ENCODE measurements at places on chromosomes 1 and 21. TPM values are rescaled to one million over a fixed set of nuclear protein-coding genes. Genes with fewer than 3 reads are reported as not detected.

GRCh38 chr1:113147826-113148225, 74.8 kb downstream of the LRIG2 start:
- DNase-seq, result no peak

GRCh38 chr1:64090436-64090835, 113.0 kb upstream of the UBE2U start:
- DNase-seq, result no peak

DNA sequence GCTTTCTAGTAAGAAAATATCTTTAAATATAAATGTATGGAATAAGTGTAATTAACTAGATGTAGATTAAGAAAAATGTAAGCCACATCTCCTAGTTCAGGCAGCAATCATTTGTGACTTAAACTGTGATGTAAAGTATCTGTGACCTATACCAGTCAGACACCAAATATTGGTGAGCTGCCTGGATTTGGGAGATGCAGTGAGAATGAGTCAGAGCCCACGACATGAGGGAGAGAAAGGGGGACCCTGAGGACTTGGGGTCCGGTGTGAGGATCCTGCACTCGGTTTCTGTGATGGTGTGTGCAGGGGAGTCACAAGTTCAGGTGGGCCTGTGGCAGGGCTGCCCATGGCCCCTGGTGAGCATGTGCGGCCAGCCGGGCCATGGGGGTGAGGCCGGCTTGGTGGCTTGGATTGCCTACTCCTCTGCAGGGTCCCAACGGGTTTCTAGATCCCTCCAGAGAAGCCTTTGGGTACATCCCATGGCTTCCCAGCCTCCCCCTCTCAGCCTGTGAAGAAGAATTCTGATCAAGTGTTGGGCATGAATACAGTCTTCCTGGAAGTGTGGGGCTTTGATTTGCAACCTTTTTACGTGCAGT, 19.0 kb upstream of the ABCG1 start:
- DNase-seq, result no peak

- DNase-seq, result no peak
These were observed 470 bp upstream of the RTCA start for GRCh38 chr1:100265562-100265930.

GRCh38 chr1:239677362-239677761, 291.0 kb downstream of the CHRM3 start:
- DNase-seq, result no peak

GRCh38 chr1:12600880-12601633, 17.0 kb downstream of the DHRS3 start:
- peak; percentile 60 for DNase-seq

DNA sequence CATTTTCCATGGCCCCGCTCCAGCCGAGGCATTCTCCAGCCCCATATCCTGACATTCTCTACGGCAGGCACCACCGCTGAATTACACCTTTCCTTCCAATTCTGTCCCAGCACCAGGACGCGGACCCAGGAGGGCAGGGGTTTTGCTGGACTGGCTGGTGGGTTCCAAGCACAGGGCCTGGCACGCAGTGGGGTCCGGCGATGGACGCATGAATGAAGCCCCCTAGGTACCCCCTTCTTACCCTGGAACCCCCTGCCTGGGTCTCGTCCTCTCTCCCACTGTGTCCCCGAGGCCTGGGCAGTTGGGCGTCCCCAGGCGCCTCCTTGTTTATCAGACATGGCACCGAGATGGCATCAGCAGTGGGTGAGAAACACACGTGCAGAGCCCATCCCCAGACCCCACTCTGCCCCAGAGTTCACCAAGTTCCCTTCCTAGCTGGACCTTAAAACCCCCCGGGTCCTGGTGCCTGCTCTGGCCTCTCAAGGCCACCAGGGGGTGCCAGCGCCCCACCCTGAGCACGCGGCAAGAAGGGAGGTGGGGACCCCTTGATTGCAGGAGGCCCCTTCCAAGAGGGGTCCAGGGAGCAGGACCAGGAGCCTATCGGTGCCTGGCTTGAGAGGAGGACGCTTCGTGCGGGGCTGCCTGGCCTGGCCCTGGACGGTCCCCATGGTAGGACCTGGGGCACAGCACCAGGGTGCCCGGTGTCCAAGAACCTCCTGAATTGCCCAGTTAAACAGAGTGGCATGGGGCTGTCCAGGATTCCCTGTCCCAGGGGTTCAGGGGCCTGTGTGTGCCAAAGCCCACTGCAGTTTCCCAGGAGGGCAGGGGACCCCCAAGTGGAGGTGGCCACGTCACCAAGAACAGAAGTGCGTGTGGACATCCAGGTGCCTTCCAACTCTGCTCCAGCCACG, 46.1 kb downstream of the MEGF6 start:
- DNase-seq, result peak; percentile 47

GRCh38 chr1:52738893-52739292, 12.6 kb downstream of the ZYG11B start:
- DNase-seq, result no peak

DNA sequence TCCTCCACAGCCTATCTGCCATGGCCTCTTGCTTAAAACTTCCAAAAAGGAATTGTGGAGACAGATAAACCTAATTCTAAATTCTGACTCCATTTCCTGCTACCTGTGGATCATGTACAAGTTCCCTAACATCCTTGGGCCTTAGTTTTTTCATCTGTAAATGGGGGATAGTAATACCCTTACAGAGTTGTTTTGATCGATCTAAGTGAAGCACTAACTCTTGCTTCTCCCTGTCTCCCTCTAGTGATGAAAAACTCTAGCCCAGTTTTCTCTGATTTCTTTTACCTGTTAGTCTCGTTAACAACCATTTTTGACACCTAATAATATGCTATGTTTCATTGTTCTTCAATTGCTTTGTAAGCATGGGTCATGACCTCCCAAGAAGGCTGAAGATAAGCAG, 65.9 kb downstream of the TM2D1 start:
- DNase-seq, result no peak

DNA sequence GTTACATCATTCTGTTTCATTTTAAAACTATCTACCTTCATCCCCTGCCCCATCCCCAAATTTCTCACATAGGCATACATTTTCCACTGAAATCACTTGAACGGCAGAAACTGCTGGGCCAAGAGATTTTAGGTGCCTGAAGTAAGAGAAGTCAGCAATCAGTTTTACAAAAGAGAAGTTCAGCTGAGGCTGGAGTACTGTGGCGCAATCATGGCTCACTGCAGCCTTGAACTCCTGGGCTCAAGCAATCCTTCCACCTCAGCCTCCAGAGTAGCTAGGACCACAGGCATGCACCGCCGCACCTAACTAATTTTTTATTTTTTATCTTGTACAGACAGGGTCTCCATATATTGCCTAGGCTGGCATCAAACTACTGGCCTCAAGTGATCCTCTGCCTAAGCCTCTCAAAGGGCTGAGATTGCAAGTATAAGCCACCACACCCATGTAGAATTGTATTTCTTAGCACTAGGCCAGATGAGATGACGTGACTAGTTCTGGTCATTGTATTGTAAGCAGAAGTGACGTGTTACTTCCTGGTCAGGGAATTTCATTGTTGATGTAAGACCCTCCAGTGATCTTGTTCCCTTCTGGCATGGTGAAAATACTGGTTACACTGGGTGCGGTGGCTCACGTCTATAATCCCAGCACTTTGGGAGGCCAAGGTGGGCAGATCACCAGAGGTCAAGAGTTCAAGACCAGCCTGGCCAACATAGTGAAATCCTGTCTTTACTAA, 7.1 kb downstream of the BECN2 start:
- DNase-seq, result no peak

DNA sequence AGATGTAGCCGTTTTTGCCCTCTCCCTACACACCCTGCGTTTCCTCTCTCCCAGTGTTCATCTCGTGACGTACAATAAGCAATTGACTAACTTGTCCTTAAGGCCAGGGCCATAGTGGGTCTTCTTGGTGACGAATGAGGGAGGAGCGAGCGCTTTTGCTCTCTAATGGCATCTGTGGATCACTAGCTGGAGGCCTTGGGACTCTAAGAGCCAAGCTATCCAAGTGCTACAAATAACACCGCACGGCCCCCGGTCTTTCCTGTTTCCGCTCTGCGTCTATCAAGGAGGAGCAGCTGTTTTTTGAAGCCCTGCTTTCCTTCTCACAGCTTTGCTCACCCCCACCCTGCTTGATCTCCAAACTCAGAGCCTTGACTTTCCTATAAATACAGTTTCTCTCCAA, 25.2 kb downstream of the EVA1C start:
- no peak for DNase-seq

DNA sequence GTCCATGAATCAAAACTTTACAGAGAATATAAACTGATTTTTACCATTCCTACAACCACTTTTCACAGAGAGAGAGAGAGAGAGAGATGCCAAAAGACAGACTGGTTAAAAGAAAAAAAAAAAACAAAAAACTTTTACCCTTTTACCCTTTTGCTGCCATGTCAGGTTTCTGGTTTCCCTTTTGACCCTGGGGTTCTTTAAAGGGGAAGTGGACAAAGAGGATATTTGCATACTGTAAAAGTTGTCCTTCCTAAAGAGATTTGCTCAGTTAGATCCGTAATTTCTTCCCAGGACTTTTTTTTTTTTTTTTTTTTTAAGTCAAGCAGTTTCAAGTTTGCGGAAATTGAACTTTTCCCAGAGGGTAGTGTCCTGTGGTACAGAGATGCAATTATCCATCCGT, 287.8 kb upstream of the RGS18 start:
- no peak for DNase-seq

GRCh38 chr1:162191396-162192305, 122.2 kb downstream of the NOS1AP start:
- no peak for DNase-seq

GRCh38 chr1:172874950-172875349, 175.8 kb downstream of the TNFSF18 start:
- no peak for DNase-seq

DNA sequence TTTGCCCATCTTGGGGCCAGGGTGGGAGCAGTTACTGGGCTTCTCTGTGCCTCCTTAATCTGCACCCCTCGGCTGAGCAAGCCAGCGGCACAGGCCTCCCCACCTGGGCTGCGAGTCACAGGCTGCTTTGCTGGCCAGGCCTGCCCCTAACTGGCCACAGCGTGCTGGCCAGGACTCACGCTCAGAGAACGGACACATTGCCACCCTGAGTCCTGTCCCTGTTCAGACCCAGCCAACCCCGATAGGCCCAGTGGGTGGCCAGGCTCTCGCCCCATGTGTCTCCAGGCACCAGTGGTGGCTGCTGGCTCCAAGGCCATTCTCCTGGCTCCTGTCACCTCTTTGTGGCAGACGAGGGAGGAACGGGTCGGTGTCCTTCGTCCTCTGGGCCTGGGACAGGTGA, 61.3 kb downstream of the MORN1 start:
- DNase-seq, result no peak

GRCh38 chr1:200675588-200675852, 5.8 kb upstream of the DDX59 start:
- no peak for DNase-seq

DNA sequence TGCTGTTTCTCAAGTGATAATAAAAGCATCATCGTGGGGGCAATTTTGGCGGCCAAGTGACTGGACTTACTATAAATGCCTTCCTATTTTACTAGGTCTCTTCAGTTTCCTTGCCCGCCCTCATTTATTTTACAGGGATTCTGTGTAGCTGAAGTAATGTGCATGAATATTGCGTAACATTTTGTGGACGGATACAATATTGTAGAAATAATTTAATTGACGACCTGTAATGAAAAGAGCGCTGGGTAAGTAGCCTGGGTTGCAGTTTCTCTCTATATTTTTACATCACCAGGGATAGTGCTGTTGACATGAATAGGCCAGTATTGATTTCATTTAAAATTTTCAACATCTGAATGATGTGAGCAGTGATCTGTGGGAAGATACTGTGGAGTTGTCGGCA, 28.1 kb upstream of the LMO4 start:
- DNase-seq, result no peak

- no peak for DNase-seq
These were observed 105.4 kb upstream of the PDC start for GRCh38 chr1:186566140-186566855.

DNA sequence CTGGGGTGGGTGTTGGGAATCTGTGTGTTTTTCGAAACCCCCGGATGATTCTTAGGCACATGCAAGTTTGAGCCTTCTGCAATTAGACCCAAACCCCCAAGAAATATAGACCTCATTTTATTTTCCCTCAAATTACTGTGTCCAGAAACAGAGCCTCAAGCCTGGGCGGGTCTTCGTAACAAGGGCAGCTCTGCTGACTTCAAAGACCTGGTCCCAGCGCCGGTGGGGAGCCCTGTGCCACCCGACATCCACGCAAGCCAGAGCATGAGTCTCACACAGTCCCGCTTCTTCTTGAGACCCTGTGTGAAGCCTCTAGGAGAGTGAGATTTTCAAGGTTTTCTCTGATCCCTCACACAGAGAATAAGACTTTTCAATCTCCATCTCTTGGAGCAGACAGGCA, 397.3 kb downstream of the RPS6KC1 start:
- DNase-seq, result no peak

GRCh38 chr1:76122271-76122670, 47.7 kb downstream of the ST6GALNAC3 start:
- no peak for DNase-seq

DNA sequence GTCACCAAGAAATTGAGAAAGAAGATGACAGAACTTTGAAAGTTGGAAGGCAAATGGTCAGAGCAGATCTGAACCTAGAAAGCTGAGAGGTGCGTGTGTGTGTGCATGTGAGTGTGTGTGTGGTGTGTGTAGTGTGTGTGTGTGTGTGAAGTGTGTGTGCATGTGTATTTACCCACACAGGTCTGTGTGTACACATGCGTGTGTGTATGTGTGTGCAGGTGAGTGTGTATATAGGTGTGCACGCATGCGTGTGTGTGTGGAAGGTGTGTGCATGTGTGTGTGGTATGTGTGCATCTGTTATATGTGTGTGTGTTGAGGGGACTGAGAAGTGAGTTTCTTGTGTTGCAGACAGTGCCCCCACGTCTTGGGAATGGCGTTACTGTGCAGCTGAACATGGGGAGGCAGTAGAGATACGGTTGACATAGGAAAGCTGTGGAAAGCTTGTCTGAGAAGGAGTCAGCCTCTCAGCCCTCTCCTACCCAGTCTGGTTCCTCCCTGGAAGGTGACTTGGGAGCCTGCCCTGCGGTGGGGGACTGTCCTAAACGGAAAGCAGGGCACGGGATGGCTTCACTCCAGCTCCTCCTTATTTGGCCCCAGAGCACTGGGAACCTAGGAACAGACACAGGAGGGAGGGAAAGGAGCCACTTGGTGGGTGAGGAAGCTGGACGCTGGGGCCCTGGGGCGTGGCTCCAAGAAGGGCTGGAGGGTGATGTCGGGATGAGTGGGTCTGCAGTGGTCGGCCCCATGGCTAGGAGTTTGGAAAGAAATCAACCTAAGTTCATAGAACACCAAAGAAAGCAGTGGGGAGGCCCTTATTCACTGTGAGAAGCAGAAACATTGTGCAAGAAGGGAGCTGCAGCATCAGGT, 97.2 kb downstream of the PCBP3 start:
- DNase-seq, result no peak

C8B gene
- total RNA-seq, result 703 TPM

FOXJ3 gene
- 15.2 TPM for total RNA-seq

NUAK2 gene
- 1.7 TPM for total RNA-seq

SLAMF7 gene
- 1.0 TPM for total RNA-seq

PCBP3 gene
- 0.37 TPM for total RNA-seq

OR2M5 gene
- total RNA-seq, result not detected

FAM177B gene
- total RNA-seq, result 0.17 TPM

RBBP5 gene
- total RNA-seq, result 12.0 TPM

HYI gene
- 26.9 TPM for total RNA-seq

CD164L2 gene
- not detected for total RNA-seq

VHLL gene
- not detected for total RNA-seq

KDF1 gene
- 1.4 TPM for total RNA-seq
